EL (cell line): ENCODE measurements at places on chromosomes 12 and 14.
A peak's percentile ranks its signal among the peaks of the same experiment; 100 is the strongest.

DNA sequence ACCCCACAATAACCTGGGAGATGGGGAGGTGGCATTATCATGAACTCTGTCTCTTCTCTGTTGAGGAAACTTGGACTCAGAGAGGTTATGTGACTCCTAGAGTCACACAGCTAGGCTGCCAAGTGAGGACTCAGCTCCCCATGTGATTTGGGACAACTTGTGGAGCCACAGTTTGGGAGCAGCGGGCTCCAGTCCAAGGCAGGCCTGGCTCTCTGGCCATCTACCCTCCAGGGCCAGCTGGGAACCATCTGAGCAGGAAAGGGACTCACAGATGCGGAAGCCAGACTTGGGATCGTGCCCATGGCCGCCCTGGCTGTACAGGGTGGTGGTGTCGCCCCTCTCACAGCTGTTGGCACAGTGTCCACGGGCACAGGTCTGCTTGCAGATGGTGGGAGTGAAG, 59.1 kb downstream of the ISCA2 start:
- DNase-seq = no peak

GRCh38 chr14:89283327-89284060, 133.5 kb downstream of the FOXN3 start:
- DNase-seq = no peak

- DNase-seq = no peak
Observed at GRCh38 chr14:61106959-61107641, 126.1 kb downstream of the SLC38A6 start.

DNA sequence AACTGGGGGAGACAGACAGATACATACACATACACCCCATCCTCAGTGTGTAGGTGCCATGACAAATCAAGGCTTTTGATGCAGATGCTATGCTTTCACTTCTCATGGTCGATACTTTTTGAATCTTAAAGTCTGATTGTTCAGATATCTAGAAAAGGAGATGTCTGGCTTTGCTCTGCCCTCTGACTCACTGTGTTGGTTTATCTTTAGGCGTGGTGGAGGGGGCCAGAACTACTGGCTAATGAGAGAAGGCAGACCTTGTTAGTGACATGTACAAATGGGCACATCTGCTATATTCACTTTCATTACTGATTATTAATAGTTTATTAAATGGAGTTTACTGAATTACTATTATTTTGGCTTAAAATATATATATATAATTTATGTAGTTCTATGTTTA, 444.3 kb upstream of the RGS6 start:
- DNase-seq = peak; percentile 35
